ENCODE measurements at places on chromosomes 7 and 10.

DNA sequence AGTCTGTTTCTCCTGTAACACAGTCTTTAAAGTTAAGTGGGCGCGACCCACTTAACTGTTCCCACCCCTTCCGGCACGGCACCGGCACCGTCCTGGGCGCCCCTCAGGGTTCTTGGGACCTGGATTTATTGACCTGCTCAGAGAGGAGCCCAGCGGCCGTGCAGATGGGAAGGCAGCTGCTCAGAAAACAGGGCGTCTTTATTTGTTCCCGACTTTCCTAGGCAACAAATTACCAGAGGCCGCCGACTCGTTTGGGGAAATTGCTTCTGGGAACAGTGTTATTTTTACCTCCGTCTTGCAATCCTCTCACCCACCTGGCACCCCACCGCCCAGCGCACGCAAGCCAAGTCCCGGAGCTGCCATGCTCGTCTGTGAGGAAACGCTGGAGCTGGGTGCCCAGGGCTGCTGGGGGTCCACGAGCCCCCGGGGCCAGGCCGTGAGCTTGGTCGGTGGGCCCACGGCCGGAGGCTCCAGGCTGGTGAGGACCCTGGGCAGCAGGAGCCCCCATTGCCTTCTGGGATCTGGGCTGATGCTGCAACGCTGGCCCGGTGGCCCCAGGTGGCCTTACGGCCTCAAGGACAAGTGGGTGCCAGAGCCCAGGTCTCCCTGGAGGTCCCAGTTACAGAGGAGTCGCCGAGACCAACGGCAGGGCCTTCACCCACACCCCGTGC is 14.9 kb upstream of the ADGRA1 start:
- DNase-seq, result no peak

DNA sequence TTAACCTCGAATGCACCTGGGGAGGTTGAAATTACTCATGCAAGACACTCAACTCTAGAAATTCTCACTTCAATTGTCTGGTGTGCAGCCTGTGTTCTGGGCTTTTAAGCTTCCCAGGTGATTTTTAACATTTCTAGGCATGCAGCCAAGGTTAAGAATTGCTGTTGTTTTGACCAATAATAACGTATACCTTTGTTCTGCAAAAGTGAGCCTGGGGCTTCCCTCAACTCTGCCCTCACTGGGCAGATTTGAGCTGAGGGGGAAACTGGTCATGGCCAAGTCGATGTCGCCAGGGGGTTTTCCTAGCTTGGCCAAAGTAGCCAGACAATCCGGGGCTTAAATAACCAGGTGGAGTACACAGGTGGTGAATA is 568 bp downstream of the PRSS2 start:
- no peak for DNase-seq

DNA sequence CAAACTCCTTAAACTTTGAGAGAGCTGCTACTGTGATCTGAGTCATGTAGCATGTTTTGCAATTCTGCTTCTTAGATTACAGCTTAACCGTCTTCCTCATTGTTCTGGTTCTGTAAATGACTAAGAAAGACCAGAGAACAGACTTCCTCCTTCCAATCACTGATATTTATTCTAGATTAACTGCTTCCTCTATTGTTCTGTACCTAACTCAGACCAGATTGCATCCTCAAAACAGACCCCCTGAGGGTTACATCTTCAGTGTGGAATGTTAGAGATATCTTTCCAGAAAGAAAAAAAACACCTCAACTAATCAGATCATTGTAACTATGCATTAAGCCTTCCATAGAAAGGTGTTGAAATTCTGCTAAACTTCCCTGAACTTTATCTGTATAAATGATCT is 5.7 kb upstream of the PIP start:
- no peak for DNase-seq

DNA sequence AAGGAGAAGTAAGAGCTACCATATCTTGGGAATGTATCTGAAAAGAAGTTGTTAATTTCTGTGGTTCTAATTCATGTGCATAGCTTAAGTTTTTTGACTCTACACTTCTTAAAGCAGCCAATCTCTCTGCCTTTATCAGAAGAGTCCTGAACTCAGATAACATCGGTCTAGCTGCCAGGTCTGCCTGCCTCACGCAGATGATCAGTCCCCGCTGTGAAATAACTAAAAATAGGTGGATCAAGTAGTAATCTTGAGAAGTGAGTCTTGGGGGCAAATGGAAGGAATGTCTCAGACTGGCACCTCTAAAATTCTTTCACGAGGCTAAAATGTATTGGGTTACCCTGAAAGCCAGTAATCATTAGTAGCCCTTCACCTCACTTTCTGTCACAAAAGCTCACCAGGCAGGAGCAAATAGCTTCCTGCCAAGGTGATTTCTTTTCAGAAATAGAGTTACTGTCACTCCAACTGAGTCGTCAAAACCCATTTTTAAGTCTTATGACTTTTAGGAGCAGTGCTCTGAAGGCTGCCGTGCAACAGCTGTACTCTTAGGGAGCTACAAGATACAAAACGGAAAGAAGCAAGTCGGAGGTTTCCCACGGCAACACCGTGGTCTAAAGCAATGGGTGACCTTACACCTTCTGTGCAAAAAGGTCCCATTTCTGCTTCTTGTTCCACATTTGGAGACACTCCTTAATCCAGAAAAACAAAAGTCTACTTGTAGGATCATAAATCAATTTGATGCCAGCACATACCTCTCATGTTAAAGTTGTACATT is 85.2 kb downstream of the ABCB5 start:
- DNase-seq, result no peak

DNA sequence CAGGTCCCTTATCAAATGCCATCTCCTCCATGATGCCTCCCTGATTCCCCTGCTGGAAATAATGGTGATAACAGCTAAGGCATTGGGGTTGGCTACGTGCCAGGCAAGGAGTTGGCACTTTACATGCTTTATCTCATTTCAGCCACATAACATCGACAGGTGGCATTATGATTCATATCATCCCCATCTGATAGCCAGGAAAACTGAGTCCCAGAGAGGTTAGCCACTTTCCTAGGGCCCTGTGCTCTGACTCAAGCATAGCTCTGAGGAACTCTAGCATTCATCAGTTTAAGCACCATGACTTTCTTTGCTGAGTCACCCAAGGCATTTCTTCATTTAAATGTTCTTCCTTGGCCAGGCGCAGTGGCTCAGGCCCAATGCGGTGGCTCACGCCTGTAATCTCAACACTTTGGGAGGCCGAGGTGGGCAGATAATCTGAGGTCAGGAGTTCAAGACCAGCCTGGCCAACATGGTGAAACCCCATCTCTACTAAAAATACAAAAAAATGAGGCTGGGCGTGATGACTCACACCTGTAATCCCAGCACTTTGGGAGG is 6.6 kb downstream of the LEP start:
- DNase-seq, result no peak

DNA sequence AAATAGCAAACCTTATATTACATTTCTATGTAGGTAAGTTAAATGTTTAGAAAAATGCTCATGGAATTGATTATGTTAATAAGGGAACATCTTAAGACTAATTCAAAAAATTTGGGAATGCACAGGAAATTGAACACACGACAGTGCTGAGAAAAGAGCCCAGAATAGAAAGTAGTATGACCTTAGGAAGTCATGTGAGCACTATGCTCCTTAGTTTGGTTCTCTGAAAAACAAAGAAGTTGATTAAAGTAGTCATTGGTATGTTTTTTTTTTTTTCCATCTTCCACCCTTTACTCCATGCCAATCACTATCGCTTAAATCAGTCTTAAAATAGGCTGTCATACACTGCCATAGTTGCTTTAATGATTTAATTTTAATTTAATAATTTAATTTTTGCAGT is 242.9 kb downstream of the ANKRD7 start:
- DNase-seq, result no peak
